Right cardiac atrium (tissue), 5 donors: ENCODE measurements at places on chromosomes 11 and 22. TPM values are rescaled to one million over a fixed set of nuclear protein-coding genes. Genes with fewer than 3 reads are reported as not detected.

KCTD17 gene
- 24.8 TPM for total RNA-seq

WBP2NL gene
- total RNA-seq = 0.49 TPM

GAS2L1 gene
- total RNA-seq = 25.7 TPM

SCGB2A2 gene
- total RNA-seq = not detected

SLC39A13 gene
- total RNA-seq = 45.0 TPM

- DNase-seq = no peak
Observed at GRCh38 chr11:76601272-76601671, 69.3 kb downstream of the LRRC32 start.

GRCh38 chr11:110468121-110468520 lies 38.4 kb downstream of the FDX1 start:
- no peak for DNase-seq

- DNase-seq = peak; percentile 81
Observed at GRCh38 chr11:834371-835316, 1.9 kb downstream of the CD151 start.

DNA sequence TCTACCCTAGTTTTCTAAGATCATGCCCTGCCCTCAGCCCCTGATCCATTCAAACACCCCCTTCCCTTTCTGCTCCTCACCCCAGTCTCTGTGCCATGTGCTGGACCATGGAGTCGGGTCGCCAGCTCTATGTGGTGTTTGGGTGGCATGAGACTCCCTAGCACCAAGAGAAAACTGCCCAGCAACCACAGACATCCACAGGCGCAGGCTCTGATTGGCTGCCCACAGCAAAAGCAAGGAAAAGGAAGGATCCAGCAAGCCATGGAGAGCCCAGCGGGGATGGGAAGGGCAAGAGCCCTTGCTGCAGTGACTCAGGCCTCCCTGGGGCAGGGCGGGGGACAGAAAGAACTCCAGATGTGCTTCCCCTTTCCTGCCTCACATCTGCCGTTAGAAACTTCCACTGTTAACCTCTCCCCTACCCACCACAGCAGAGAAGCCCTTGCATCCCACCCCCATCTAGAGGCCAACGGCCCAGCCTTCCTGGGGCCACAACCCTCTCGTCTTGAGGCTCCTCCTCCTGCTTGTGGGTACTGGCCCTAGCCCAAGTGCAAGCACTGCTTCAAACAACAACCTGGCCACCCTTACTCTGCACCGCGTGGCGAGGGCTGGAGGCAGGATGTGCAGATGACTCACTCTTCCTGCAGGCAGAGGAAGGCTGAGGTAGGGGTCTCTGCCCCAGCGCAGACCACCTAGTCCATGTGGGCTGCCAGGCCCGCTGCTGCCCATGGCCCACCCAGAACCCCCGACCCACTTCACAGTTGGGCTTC lies 9.7 kb upstream of the AHNAK start:
- DNase-seq = peak; percentile 95

DNA sequence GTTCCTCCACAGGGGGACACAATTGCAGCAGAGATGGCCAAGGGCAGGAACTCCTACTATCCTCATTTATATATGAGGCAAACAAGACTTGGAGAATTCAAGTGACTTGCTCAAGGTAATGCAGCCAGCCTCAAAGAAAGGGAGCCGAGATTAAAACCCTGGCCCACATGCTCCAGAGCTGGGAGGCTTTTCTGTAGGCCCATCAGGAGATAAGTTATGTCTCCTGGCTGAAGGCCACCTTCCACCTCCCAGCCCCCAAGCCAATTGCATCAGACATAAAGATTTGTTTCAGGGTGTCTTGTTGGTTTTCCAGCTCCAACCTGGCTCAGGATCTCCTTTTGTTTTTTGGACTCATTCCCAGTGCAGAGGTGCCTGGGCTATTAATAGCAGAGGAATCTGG lies 59.5 kb downstream of the SMIM38 start:
- DNase-seq = no peak

- no peak for DNase-seq
Observed at GRCh38 chr11:22460181-22460580, 122.0 kb downstream of the SLC17A6 start.

DNA sequence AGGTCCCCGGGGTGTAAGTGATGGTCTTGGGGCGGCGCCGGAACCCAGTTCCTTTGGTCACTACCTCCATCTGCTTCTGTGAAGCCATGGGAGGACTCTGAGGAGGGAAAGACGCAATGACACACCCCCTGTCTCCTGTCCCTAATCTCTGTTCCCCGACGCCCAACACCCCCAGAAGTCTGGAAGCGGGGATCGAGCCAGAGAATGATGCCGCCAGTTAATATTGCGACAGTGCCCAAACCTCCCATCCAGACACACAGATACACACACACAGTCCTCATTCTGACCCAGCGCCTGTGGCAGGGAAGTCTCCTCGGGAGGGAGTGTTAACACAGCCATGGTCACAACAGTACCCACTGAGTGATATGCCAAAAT lies 352 bp downstream of the C22orf23 start:
- no peak for DNase-seq

DNA sequence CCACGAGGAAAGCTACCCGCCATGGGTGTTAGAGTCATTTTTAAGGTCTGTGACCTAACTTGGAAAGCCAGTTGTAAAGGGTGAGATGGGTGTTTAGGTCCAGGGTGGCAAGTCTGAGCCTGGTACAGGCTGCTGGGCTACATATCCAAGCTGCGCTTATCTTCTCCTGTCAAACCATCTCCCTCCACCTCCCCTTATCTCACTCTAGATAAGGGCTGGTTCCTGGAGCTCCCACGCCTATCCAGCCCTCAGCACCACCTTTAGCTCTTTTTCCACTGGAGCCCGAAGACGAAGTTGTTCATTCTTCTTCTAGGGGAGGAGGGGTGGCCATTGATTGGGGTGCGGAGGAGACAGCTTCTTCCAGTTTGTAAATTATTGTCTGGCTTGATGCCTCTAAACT lies 48.5 kb downstream of the MICAL2 start:
- DNase-seq = no peak

DNA sequence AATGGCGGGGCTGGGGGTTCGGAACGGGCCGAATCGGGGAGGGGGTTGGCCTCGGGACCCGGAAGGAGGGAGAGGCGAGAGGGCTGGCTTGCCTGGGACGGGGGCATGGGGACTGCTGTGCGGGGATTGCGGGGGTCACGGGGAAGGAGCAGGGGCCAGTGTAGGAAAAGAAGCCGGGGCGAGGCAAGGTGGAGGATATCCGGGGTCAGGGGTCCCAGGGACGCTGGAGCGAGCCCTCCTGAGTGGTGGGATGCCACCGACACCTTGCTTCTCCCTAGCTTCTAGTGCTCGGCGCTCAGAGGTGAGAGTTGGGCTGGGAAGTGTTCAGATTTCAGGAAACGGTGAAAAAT lies 426 bp upstream of the GDPD5 start:
- DNase-seq = no peak

DNA sequence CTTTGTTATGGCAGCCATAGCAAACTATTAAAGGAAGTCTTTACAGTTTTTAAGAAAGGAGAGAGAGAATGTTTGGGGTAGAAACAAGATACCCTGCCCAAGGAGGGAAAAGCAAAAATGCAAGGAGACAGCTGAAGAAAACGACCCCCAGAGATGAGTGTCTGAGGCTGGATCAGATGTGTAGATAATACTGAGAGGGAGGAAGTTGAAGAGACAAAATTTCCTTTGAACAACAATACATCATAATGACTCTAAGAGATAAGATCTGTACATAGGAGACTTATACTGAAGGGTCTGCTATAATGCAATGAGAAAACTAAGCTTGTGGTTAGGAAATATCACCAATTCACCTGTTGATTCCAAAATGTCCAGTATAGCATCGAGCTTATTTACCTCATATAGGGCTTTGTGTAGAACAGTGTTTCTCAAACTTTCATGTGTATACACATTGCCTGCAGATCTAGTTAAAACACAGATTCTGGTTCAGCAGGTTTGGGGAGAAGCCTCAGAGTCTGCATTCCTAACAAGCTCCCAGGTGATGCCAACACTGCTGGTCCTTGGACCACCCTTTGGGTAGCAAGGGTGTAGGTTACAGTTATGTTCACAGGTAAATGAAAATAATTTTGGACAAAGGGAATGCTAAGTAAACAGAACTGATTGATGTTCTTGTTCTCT lies 5.8 kb upstream of the CEP295 start:
- DNase-seq = no peak
